ENCODE measurements at places on chromosomes 5 and 9.
A peak's percentile ranks its signal among the peaks of the same experiment; 100 is the strongest.

GRCh38 chr5:94102849-94103248, 361.4 kb upstream of the POU5F2 start:
- DNase-seq = no peak

DNA sequence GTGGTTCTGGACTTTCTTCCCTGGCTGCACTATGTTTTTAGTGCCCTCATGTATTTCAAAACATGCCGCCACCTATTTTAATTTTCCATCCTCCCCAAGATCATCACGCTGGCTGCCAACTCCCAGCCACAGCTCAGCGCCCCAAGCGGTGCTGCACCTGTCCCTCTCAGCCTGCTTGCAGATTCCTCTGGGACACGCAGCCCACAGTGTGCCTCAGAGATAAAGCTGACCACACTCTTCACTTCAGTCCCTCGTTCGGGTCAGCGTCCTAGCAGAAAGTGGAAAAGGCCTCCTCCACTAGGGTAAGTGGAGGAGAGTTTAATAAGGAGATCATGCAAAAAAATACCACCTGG, 56.2 kb upstream of the CKS2 start:
- DNase-seq = no peak

DNA sequence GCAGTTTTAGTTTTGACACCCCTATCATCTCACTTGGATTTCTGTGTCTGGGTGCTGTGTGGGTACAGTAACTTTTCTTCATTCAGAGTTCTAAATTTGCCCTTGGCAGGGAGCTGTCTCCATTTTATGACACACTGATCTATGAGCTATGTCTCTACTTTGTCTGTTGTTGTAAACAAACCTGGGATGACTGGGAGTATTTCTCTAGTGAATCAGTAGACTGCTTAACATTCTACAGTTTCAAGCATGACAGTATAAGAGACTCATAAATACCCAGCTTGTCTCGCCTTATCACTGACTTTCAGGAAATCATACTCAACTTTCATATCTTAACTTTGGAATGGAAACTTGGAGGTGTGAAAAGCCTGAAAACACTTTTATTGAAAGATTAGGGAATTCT, 212.1 kb upstream of the NUDT12 start:
- no peak for DNase-seq

DNA sequence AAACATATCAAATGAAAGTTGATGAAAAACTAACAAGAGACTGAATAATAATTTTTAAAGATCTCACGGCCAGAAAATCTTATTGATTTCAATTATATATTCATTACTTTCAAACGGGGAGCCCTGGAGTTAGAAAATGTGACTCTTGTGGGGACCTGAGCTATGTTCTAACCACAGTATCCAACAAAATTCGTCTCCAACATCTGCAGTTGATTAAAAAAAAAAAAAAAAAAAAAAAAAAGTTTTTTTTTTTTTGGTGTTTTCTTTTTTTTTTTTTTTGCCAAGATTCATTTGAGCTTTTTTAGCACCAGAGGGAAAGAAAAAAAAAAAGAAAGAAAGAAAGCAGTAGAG, 144.3 kb upstream of the PIK3R1 start:
- no peak for DNase-seq

DNA sequence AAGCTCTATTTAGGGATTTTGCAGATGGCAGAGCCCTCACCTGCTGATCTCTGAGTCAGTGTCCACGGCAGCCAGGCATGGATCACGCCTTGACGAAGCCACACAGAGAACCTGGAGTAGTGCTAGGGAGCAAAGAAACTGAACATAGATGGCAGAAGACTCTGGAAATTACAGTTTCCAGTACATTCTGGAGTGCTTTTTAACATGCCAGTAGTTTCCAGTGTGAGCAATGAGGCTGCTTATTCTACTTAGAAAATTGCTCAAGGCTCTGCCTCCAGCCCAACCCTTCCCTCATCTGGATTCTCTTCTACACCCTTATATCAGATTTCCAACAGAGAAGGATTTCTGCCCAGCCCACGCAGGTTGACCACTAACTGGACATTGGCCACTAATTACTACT, 203.3 kb downstream of the ADAMTS12 start:
- DNase-seq = no peak

- no peak for DNase-seq
Measured at GRCh38 chr5:176647843-176648473, 674 bp downstream of the TSPAN17 start.

DNA sequence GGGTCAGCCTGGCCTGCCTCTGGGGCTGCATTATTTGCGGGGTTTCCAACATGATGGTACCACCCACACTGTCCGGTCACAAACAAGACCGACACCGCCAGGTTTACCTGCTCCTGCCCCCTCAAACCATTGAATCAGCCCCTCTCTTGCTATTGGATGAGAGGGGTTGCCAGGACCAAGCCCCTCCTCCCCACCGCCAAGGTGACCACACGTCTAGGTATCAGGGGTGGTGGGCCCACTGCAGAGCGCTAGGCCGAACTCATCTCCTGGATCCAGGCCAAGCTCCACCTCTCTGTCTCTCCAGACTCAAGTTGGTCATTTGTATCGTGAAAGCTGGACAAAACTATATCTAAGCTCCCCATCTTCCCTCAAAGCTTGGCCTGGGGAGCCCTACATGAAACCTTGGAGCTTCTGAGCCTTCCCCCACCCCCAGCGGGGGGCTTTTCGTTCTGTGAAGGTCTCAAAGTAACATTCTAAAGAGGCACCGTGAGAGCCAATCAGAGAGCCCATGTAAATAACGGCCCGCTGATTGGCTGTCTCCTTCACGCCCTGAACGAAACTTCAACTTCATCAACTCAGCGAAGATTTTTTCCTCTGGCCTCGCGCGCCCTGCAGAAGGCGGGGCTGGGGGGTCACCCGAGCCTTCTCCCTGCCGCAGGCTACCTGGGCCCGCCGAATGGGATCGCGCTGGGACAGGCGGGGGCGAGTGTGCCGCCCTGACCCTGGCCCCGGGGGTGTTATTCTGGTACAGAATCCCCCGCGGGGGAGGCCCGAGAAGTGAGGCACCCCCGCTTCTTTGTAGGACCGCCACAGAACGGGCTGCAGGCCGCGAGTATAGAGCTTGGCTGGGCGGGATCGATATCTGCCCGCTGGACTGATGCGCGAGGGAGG, 49.6 kb upstream of the PSD2 start:
- DNase-seq = no peak

- no peak for DNase-seq
Measured at GRCh38 chr9:136628268-136628667, 34.4 kb upstream of the EGFL7 start.

DNA sequence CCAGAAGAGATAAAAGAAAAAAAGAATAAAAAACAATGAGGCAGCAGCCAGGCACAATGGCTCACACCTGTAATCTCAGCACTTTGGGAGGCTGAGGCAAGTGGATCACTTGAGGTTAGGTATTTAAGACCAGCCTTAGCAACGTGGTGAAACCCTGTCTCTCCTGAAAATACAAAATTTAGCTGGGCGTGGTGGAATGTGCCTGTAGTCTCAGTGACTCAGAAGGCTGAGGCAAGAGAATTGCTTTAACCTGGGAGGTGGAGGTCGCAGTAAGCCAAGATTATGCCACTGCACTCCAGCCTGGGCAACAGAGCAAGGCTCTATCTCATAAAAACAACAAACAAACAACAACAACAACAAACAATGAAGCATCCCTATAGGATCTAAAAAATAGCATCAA, 121.5 kb downstream of the HMHB1 start:
- DNase-seq = no peak

DNA sequence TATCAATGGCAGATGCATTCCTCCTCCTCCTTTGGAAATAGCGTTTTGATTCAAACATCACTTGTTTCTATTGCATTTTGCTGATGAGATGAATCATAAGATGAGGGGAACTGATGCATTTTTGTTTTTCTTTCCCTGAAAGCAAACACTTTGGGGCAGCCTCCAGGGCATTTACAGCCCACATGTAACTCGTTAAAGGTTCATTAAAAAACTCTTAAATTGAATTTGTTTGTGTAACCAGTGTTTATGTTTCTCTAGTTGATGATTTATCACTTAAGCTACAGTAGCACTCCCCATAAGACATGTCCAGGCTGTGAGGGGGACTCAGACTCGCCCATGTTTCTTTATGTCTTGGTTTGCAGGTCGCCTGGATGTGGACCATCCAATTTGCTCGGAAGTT, 246.1 kb upstream of the ANKH start:
- no peak for DNase-seq

GRCh38 chr9:6968271-6968670, 210.5 kb downstream of the KDM4C start:
- DNase-seq = no peak

GRCh38 chr5:74503-75109, 17.4 kb upstream of the PLEKHG4B start:
- DNase-seq = no peak

DNA sequence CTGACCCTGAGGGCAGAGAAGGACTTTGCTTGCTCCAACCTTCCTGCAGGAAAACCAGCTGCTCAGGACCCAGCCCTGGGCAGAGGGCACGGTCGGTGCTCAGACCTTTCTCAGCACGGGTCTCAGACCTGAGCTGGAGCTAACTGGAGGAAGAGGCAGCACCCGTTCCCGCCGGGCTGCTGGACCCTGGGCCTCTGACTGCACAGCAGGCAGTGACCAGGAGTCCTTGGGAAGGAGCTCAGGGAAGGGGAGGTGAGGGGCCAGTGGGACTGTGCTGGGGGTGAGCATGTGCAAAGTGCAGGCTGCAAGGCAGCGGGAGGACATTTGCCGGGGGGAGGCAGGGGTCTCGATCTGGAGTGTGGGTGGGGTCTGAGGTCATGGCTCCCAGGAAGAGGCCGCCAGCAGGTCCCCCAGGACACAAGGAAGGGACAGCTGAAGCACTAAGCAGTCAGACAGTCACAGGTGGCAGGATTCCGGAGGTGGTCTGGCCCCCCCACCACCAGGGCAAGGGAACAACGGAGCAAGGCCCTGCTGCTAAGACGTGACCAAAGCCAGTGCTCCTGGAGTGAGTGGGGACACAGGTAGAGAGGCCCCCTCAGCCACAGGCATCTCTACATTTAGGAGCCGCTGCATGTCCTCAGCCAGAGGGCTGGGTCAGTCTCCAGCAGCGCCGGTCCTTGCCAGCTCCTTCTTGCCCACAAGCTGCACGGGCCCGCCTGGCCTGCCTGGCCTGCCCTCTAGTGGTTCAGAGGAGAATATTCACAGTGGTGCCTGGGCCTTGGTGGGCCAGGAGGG, 4.8 kb upstream of the DPM2 start:
- DNase-seq = peak; percentile 76

- no peak for DNase-seq
Measured at GRCh38 chr5:93285461-93285860, 295.6 kb downstream of the NR2F1-AS1 start.

DNA sequence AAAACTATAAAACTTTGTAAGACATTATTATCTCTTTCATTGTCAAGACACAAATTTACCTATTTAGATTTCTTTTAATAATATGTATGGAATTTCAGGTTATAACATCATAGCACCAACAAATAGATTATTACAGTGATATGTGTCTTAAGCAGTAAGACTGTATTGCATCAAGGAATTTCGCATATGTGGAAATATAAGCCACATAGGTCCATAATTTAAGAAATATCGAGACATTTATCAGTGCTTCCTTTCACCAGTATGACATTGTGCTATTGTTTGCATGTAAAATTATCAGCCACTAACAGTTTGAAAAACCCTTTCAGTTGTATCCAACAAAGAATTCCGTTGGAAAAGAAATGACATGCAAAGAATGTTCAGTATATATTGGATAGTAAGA, 186.7 kb upstream of the RASA1 start:
- no peak for DNase-seq

- no peak for DNase-seq
Measured at GRCh38 chr5:141941307-141941706, 16.7 kb downstream of the PCDH12 start.

- no peak for DNase-seq
Measured at GRCh38 chr9:14066831-14067230, 247.1 kb downstream of the NFIB start.

DNA sequence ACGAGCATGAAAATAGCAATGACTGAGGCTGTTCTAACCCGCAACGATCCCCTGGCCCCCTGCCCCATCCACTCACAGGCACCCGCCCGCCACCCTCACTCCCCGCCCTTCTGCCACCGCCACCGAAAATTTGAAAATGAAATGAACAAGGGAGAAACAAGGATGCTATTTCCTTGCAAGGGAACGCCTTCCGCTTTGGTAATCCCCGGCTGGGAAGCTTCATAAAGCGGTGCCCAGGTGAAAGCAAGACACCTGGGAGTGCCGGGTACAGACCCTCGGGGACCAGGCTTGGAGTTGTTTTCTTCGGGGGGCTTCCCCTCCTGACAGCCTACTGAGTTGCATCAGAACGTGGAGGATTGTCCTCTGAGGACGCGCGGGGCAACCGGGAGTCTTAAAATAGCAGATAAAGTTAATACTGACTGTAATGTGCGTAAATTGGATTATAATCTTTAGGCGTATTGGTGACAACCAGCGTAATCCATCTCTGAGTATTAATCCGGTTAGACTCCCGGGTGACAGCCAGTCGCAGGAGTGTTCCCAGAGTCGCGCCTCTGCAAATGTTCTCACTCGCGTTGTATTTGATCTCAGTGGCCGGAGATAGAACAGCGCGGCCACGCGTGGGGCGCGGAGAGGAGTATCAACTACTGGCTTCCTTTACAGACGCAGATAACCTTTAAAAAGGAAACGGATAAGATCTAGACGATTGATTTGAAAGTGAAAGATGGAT, 885 bp upstream of the MLLT3 start:
- no peak for DNase-seq

DNA sequence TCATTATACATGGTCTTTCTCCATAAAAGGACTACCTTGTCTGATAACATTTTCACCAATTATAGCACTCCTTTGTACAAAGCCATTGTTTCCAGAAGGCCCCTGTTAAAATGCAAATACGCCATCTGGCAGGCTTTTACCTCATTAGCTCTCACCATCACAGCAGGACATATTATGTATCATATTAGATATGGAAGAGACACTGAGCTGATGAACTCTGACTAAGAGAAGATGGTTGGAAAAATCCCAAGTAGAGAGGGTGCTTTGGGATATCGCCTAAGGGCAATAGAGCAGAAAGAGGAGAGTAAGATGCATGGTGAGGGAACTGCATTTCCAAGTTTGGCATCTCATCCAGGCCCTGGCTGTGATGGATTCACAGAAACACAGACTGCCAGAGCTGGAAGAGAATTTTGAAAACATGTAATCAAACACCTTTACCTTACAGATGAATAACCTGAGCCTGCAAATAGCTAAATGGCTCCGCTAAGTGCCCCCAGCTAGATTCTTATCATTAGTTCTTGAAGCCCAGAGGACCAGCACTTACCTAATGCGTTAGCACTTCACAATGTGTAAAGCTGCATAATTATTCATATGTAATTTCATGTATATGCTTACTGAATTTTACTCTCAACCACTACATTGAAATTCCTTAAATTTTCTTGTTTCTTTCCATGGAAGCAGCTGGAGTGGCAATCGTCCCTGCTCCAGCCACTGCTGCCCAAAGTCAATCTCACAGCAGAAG, 393.6 kb upstream of the IZUMO3 start:
- no peak for DNase-seq

- DNase-seq = no peak
Measured at GRCh38 chr5:176578391-176578808, 29.3 kb downstream of the CDHR2 start.

DNA sequence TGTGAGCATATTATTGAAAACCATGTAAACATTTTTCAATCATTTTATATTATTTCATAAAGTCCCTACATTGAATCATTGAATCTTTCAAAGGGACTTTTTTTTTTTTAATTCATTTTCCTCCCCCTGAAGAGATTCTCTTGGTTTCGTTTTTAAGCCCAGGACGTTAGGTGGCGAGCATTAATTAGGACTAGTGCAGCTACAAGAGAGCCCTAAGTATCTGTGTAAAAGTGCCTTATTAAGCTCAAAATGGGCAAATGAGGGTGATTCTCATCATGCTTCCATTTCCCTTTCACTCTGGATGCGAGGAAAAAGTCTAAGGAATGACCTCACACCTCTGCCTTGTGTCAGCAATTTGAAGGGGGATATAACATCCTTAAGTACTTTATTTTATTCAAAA, 517.9 kb upstream of the ITGA1 start:
- no peak for DNase-seq

Measured in dorsolateral prefrontal cortex (tissue), 122 donors.